Fibroblast of skin of left quadriceps (primary cell): ENCODE measurements at places on chromosomes 11 and 22.

DNA sequence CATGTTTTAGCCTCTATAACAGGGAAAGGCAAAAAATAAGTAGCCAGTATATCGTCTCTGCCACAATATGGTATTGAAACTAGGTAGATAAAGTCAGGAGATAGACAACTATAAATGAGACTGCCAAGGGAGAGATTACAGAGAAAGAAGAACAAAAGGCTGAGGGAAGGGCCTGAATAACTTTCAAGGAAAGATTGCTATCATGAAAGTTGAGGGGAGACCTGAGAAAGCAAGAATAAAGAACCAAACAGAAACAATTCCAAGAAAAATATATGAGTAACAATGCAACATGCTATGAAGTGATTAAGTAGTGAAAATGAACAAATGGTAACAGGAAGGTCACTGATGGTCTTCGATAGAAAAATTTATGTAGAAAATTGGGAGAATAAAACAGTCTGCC lies 690.1 kb downstream of the METTL15 start:
- no peak for DNase-seq

DNA sequence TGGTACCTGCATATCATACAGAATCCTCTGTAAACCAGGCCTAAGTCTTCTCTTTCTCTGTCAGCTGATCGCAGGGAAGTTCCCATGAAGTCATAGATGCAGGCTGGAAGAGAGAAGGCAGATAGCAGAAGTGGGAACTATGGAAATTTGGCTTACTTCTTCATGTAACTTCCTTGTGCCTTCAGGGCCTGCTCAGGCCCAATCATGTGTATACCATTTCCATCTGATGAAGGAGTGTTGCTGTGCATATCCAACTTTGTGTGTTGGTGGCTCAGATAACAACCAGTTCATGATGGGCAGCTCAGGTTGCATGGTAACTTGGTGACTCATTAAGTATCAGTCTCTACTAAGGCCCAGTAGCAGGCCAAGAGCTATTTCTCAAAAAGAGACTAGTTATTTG lies 53.1 kb upstream of the CEP295 start:
- DNase-seq = no peak

- DNase-seq = peak; percentile 7
These were observed 29.7 kb upstream of the SORL1-AS1 start for GRCh38 chr11:121482231-121483129.

GRCh38 chr11:89490981-89491690 lies at the start of gene NOX4:
Gene NOX4, minus strand, starts transcription at chr11:89491375. Its CDS starts 129 bp downstream, at chr11:89491246.
- no peak for DNase-seq

GRCh38 chr11:79244241-79244772 lies 196.5 kb downstream of the TENM4 start:
- peak; percentile 94 for DNase-seq

- DNase-seq = no peak
These were observed 21.7 kb downstream of the FAM168A start for GRCh38 chr11:73576185-73576614.

- no peak for DNase-seq
These were observed 34.5 kb upstream of the SEZ6L start for GRCh38 chr22:26134654-26135330.

DNA sequence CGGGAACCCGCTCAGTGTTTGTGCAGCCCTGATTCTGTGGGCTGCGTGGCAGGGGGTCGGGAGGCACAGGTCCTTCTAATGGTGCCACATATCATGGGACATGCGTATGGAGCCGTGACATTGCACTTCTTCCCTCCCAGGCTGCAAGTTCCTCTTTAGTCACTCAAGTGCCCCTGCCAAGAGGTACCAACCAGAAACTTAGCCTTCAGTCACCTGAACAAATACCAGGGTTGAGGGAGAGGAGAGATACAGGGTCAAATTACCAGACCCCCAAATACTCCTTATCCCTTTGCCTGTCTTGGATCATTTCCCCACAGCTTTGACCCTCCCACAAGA lies 209.1 kb downstream of the BUD13 start:
- DNase-seq = no peak

- DNase-seq = no peak
These were observed 935 bp upstream of the RCOR2 start for GRCh38 chr11:63917692-63918506.

GRCh38 chr11:70829886-70830272 lies 422.5 kb downstream of the SHANK2 start:
- no peak for DNase-seq

DNA sequence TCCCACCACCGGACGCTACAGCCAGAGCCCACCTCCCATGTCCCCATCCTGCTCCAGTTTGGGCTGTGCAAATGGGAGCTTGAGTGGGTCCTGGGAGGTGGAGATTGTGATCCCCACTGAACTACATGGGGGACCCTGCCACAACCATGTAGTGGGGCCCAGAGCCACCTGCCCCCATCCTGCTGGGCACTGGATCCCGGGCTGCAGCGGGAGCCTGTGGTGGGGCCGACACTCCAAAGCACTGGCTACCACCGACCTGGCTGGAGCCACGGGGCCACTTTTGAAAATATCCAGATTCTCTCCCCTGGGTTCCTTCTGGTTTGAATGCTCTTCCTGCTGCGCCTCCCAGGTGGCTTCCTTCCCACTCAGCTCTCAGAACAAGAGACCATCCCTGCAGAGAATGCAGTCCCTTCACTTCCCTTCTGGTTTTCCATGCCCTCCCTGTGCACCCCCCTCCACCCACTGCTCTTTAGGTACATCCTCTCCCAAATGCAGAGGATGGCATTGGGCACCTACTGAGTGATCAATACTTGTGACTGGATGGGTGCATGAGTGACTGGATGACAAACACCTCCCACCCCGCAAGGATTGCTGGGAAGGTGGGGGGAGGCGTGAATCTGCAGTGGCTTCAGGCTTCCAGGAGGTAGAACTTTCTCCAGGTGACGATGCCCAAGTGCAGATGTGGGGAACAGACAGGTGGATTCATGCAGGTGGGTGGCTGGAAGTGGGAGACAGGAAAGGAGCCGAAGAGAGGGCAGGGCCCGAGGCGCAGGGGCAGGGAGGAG lies 846 bp upstream of the UNC93B1 start:
- no peak for DNase-seq

- DNase-seq = peak; percentile 21
These were observed 327.7 kb downstream of the DLG2 start for GRCh38 chr11:85299258-85299942.

DNA sequence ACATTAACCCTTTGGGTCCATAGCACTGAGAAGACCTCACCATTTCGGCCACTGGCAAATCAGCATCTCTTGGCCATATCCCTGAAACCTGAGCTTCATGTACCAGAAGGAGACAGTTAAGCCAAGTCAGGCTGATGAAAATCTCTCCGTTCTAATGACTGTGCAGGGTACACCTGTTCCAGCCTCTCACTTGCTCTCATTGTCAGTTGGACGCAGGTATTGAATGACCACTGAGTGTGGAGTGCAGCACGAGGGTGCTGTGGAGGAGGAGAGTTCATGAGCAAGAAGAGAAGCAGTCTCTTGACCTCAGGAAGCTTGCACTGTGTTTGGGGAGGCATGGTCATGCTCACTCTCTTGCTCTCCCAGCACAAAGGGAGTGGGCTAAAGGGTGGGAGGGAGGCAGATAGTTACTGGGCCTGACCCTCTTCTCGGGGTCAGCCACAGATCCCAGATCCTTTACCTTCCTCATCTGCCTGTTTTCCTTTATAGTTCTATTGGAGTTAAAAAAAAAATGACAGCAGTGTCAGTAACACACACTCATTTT lies 65.2 kb downstream of the ZBTB16 start:
- DNase-seq = no peak

DNA sequence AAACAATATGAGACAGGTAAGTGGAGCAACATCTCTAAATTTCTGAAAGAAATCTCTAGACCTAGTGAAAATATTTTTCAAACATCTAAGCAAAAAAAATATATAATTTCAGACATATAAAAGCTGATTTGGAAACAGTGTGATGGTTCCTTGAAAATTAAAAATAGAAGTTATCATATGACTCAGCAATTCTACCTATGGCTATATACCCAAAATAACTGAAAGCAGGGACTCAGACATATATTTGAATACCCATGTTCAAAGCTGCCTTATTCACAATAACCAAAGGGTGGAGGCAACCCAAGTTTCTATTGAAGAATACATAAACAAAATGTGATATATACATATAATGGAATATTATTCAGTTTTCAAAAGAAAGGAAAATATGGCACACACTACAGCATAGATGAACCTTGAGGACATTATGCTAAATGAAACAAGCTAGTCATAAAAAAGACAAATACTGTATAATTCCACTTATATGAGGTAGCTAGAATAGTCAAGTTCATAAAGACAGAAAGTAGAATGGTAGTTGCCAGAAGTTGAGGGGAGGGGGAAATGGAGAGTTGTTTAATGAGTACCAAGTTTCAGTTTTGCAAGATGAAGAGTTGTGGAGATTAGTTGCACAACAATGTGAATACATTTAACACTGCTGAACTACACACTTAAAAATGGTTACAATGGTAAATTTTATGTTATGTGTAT lies 300.4 kb downstream of the TTC28 start:
- no peak for DNase-seq

- DNase-seq = no peak
These were observed 71.7 kb downstream of the FDX1 start for GRCh38 chr11:110501428-110501827.

- DNase-seq = no peak
These were observed at the start of gene KLHL22 for GRCh38 chr22:20494978-20495860. Gene KLHL22, minus strand, starts transcription at chr22:20495795. Its CDS starts 6,584 bp downstream, at chr22:20489211.

GRCh38 chr11:21707116-21707739 lies 485.7 kb upstream of the ANO5 start:
- DNase-seq = no peak

DNA sequence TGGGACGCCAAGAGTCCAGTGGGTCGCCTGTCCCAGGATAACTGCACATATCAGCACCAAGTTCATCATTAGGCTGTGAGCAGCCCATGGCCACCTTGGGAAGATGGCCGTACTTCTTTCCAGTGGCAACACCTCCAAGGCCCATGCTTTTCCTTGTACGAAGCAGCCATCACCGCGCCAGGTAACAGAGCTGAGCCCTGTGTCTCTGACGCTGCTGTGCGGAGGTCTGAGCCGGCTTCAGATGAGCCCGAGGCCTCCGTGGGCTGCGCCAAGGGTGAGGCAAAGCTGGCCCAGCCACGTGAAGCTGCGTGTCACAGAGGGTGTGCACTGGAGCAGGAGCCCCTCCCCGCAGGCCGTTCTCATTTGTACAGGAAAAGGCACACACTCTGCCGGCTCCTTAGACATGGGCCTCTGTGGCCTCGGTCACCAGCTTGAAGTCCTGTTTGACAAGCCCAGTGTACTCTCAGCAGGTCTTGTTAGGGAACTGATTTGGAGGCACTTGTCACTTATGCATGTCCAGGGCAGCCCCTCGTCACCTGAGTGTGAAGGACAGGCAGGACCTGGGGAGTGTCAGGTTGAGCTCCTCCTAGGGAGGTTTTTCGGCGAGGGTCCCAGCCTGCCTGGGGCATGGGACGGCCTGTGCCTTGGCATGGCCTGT lies 401.5 kb downstream of the TBC1D22A start:
- no peak for DNase-seq

- DNase-seq = no peak
These were observed 58.2 kb downstream of the ZNF280B start for GRCh38 chr22:22450343-22450839.

- no peak for DNase-seq
These were observed 54.6 kb downstream of the MCHR1 start for GRCh38 chr22:40733919-40734318.
